IMR-90 (cell line): ENCODE measurements at places on chromosomes 7 and 10. TPM values are rescaled to one million over a fixed set of nuclear protein-coding genes. Genes with fewer than 3 reads are reported as not detected.

- no peak overlapping the region for H3K4me3 ChIP-seq
- no peak overlapping the region for H3K27ac ChIP-seq
- no peaks in the 10 kb centered on the region for H3K4me1 ChIP-seq
- no peaks in the 10 kb centered on the region for H3K36me3 ChIP-seq
Observed at GRCh38 chr7:84950836-84951235, 236.0 kb downstream of the SEMA3D start.

DNA sequence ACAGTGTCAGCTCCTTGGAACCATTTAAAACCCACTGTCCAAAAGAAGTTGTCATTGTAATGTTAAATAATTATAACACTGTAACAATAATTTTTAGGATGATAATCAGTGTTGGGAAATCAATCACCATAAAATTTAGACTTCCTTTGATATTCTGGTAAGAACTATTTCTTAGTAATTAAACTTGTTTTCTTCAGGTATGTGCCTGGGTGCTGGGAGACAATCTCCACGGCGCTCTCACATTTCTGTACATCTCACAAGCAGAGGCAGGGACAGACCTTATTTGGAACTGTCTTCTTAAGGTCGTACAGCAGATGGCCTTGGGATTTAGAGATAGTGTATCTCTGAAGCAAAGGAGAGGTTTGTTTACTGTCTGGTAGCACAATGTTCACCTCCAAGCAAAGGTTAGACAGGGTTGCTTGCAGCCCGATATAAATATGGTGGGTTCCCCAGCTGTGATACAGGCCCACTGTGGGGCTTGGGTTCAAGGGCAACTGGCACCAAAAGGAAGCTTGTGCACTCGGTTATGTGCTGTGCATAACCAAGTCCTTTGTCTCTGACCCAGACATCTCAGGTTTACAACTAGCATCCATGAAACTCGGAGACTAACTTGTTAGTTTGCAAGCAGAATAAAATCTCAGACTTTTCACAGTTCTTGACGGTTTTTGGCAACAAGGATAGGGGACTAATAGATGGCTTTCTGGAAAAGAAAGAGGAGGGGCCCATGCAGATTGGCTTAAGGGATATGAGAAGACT lies 125.5 kb downstream of the RNF32 start:
- DNase-seq, result no peak
- H3K36me3 ChIP-seq, result no peaks in the 10 kb centered on the region
- no peak overlapping the region for H3K4me3 ChIP-seq
- H3K4me1 ChIP-seq, result no peaks in the 10 kb centered on the region

DNA sequence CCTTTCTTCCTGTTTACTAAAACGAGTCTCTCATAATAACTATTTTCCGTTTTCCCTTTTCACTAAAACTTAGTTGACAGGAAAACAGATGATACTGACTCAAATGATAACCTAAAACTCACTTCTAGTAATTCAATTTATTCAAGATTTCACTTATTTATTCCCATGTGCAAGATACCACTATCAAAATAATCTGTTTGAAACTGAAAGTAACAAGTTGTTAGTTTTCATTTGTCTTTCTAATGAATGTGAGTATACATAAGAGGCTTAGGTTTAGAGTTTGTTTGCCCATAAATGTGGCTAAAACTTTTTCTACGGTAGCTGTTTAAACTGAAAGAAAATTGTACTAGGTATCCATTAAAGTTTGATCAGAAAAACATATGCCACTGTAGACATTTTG lies 314.9 kb upstream of the STEAP1 start:
- H3K36me3 ChIP-seq, result no peaks in the 10 kb centered on the region
- DNase-seq, result no peak

DNA sequence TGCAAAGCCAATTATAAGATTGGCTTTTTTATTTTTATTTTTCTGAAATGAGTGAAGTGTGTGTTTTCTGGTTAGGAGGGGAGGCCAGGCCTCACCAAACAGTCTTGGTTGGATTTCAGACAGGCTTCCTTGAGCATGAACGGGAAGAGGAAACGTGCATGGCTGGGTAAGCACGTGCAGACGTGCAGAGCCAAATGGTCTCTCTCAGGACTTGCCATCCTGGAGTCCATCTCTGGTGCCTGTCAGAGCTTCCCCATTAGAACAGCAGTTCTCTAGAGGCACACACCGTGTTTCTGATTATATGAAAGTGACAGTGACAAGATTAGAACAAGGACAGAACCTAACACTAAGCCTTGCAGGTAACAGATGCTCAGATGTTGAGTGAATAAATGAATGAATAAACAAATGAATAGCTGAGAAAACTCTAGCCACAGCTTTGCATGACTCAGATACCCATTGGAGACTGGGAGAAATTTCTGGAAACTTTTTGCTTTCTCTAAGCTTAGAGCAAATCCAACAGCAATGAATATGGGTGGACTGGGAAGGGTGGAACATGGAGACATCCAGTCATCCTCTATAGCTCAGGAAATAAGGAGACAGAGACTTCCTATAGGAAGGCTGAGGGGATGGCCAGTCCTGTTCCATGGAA lies 11.8 kb upstream of the CALD1 start:
- no peak for DNase-seq
- no peaks in the 10 kb centered on the region for H3K36me3 ChIP-seq
- no peaks in the 10 kb centered on the region for H3K27me3 ChIP-seq
- H3K4me1 ChIP-seq, result peaks cover 14% of the 10 kb centered on the region
- H3K4me3 ChIP-seq, result no peak overlapping the region

GRCh38 chr7:20395511-20395910 lies 64.8 kb downstream of the ITGB8 start:
- H3K4me1 ChIP-seq, result no peaks in the 10 kb centered on the region
- no peak for DNase-seq
- no peak overlapping the region for H3K27ac ChIP-seq

GRCh38 chr10:73426318-73426717 lies 7.0 kb downstream of the MSS51 start:
- H3K4me3 ChIP-seq, result no peak overlapping the region
- DNase-seq, result no peak
- H3K4me1 ChIP-seq, result no peaks in the 10 kb centered on the region
- no peaks in the 10 kb centered on the region for H3K27me3 ChIP-seq
- peaks cover 34% of the 10 kb centered on the region for H3K36me3 ChIP-seq

- H3K4me1 ChIP-seq, result peaks cover 8% of the 10 kb centered on the region; the same call in 1 of the 2 replicates
- H3K27me3 ChIP-seq, result no peaks in the 10 kb centered on the region
- DNase-seq, result no peak
- H3K36me3 ChIP-seq, result no peaks in the 10 kb centered on the region
- peak overlapping the region; percentile 37; the same call in 1 of the 2 replicates for H3K27ac ChIP-seq
Observed at GRCh38 chr7:18421297-18422002, 74.1 kb upstream of the HDAC9 start.

- H3K4me1 ChIP-seq, result peaks cover 2% of the 10 kb centered on the region; the same call in 1 of the 2 replicates
- H3K27ac ChIP-seq, result no peak overlapping the region
- DNase-seq, result peak; percentile 2
- H3K27me3 ChIP-seq, result peaks cover 23% of the 10 kb centered on the region
Observed at GRCh38 chr7:26398756-26399509, 107.3 kb downstream of the SNX10 start.

NPFFR1 gene
- not detected in 2 replicates for total RNA-seq

NME8 gene
- not detected in 2 replicates for total RNA-seq

STEAP4 gene
- total RNA-seq, result not detected in 2 replicates

GBX1 gene
- not detected in 2 replicates for total RNA-seq
